ENCODE measurements at places on chromosomes 2 and 18.

- DNase-seq, result no peak
Observed at GRCh38 chr2:54725343-54726099, 2.1 kb downstream of the EML6 start.

GRCh38 chr2:43605079-43605655, 9.3 kb upstream of the THADA start:
- DNase-seq, result no peak

- no peak for DNase-seq
Observed at GRCh38 chr2:173101687-173102086, 26.0 kb downstream of the MAP3K20 start.

GRCh38 chr2:217371781-217372213, 511.9 kb upstream of the TNP1 start:
- no peak for DNase-seq

DNA sequence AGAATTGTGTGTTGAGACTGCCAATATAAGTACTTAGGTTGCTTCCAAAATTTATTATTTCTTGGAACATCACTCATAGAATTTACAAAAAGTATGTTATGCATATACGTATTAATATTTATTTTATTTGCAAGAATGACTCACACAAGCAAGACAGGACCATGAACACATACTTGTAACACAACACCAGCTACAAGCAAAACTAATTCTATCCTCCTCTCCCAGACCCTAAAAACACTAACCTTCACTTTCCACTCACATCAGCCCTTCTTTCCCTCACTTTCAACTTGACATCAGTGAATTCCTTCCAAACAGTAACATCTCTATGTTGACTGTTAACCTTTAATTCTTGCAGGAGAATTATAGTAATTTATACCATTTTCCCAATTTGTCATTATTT, 24.3 kb downstream of the OSBPL1A start:
- no peak for DNase-seq

- DNase-seq, result no peak
Observed at GRCh38 chr2:237625777-237626176, 1.6 kb upstream of the LRRFIP1 start.

DNA sequence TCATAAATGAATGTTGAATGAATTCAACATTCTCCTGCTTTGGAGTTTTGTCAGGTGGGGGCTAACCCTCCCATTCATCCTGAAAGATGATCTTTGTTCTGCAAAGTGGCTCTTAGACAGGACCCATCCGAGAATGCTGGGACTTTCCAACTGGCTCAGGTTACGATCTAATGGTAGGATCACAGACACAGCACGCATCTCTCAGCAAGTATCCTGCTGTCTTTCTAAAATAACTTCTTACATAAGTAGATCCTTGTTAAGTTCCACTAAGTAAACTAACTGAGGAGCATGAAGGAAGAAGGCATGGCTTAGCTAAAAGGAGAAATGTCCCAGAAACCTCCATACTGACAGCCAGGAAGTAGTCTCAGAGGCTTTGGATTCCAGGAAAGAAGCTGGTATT, 23.7 kb downstream of the CYP27A1 start:
- peak; percentile 23 for DNase-seq

DNA sequence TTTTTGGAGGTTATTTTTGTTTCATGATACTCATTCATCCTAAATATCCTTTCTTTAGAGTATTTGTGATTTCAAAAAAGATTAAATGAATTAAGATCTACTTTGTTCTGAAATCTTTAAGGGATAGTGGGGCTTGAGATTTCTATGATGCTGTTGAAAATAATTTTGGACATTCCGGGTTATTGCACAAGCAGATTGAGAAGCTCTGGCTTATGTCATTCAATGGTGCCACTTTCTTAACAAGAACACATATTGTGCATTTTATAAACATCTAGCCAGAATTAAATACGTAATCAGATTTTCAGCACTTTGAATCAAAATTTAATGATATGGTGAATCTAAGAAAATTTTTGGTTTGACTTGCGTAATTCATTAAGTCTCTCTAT, 207.7 kb upstream of the COL3A1 start:
- DNase-seq, result no peak

DNA sequence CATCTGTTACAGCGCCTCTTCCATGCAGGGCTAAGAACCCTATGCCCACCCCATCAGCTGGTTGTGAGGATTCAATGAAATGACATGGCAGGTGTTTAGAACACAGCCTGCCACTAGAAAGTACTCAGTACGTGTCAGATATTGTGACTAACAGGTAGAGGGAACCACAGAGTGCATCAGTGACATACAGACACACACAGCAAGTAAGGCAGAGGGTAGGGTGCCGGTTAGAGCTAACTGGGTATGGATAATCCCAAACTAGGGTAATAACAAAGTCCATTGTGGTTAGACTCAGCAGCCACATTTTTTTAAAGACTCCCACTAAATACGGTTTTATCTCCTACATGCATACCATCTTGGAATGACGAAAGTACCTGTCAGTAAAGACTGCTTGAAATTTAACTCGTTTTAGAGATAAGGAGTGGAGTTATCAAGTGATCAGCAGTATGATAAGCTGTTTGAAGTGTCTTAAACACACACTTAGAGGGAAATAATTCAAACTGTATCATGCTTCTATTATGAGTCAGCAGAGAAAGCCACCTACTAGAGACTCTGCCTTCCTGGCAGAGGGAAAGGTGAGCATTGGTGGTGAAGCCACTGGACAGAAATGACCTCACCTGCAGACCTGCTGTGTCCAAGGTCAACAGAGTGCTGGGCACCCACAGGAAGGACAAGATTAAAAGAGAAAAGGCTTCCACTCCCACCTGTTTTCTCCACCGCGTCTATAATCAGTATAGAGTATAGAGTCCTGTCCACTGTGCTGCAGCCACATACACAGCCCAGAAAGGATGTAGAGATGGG, 20.6 kb downstream of the MPPE1 start:
- DNase-seq, result no peak

DNA sequence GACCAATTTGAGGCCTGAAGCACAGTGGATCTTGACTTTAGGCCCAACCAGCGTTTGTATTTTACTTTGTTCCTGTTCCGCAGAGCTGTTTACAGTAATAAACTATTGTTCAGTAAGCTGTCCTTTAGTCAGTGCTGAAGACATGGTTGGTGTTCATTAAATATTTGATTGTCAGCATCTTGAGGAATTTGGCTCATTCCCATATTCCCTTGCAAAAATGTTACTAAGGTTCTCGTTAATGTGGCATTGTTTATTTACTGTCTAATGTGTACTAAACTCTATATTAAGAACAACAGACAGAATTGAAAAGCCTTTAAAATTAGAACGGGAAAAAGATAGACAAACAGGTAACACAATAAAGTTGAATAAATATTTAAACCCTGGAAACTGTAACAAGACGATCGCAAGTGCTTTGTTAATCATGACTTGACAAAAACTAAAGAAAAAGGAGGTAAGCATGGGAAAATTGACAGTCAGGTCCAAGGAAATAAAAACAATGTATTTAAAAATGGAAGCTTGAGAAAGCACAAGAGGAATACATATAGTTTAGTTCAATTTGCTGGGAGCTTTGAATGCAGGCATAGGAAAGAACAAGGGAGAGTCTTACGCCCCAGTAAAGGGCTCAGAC, 1060.8 kb upstream of the CRIM1 start:
- DNase-seq, result no peak

DNA sequence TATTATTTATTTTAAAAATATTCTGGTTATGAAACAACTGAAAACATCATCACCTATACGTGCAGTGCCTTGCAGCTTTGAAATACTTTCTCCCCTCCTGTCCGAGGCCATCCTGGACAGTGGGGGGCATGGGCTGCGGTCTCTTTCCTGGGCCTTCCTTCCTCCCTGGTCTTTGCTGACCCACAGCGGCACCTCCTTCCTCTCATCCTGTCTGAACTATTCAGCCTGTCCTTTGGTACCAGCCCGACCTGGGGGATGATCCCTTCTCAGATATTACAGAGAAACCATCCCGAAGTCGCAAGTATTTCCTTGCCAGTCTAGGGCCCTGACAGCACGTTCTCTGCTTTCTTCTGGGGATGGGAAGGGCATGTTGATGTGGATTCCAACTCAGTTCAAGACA, 736.6 kb upstream of the HS6ST1 start:
- DNase-seq, result no peak

GRCh38 chr2:241852116-241852980, 6.3 kb downstream of the PDCD1 start:
- DNase-seq, result no peak

GRCh38 chr2:239468491-239469105, 67.8 kb upstream of the HDAC4 start:
- DNase-seq, result no peak

GRCh38 chr18:61502472-61502871, 169.2 kb downstream of the CDH20 start:
- DNase-seq, result peak; percentile 24

DNA sequence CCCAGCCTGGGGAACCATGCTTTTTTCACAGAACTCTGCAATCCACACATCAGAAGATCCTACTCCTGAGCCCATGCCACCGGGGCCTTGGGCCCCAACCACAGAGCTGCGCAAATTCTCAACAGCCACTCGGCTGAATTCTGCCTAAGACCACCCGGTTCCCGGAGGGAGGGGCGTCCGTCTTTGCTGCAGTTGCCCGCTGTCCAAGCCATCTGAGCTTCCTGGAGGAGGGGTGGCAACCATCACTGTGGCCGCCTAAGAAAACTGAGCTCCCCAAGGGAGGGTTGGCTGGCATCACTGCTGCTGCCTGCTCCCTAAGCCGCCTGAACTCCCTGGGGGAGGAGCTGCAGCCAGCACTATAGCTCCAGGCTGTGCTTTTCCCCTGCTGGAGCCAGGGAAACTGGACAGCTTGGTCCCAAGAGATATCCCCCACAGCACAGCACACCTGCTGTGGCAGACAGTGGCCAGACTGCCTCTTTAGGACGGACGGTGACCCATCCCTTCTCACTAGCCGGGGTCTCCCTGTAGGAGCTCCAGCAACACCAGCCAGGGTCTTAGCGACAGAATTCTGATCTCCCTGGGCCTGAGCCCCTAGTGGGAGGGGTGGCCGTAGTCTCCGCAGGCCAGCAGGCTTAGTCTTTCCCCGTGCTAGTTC, 1411.6 kb upstream of the CDH2 start:
- DNase-seq, result no peak

GRCh38 chr2:102892698-102893310, 131.0 kb downstream of the TMEM182 start:
- DNase-seq, result no peak

DNA sequence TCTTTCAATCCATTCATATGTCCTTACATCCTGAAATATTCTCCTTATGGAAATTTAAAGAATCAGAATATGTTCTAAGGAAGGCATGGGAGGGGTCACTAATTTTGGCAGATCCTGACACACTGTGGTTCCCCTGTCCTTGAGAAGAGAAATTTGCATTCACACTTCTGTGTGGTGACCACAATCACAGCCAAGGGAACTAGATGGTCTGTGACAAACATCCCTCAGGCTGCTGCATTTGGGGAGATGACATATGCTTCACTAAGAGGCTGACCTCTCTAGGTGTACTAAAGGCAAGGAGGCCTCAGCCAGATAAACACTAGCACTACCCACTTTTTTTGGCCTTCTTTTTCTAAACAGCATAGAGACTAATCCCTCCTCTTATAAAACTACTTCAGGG, 129.6 kb downstream of the MREG start:
- DNase-seq, result no peak

GRCh38 chr2:214127170-214127569, 283.7 kb upstream of the VWC2L start:
- DNase-seq, result no peak

- no peak for DNase-seq
Observed at GRCh38 chr18:22921772-22922171, 11.4 kb upstream of the RBBP8 start.

DNA sequence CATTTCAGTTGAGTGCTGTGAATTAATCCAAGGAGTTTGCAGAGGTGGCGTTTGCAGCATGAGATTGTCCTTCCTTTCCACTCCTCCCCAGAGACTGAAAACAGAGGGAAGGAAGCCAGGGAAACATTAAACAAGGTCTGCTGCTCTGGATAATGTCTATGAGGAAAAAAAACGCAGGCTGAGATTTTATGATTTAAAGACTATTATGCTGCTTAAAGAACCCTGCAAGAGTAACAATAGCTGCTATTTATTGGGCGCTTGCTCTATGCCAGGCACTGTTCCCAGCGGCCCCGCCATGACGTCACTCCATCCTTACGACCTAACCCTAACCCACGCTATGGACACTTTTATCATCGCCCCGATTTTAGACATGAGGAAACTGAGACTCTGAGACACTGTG, 222.4 kb downstream of the BCL2 start:
- DNase-seq, result no peak

- no peak for DNase-seq
Observed at GRCh38 chr18:72986103-72986502, 118.3 kb upstream of the NETO1 start.

GRCh38 chr2:66466433-66466832, 31.5 kb downstream of the MEIS1 start:
- no peak for DNase-seq

- no peak for DNase-seq
Observed at GRCh38 chr2:240898731-240899467, 2.9 kb upstream of the MAB21L4 start.

DNA sequence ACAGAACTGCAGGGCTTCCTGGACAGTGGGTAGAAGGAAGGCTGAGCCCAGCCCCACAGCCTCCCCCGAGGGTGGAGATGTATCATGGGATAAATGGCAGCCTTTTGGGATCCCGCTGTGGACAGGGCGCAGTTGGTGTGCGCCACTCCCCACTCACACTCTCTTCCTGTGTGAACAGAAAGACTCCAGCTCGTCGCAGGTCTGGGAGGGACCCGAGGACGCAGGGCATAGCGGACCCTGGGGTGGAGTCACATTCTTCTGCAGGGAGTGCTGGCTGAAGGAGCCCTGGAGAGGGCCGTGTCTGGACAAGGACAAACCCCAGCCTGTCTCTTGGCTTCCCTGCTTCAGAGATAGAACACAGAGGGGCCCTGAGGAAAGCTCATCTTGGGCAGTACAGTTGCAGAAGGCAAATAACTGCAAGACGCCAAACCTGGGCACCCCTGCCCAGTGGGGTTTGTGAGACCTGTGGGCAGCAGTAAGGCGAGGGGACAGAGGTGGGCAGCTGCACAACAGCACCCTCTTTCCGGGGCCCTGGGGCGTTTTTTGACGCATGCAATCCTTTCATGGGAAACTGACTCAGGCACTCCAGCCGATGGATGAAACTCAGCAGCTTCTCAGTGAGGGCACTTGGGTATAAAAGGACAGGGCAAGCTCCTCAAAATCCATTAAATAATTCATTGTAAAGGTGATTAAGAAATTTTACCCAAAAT, 101.9 kb downstream of the USP40 start:
- DNase-seq, result no peak
